ENCODE measurements at places on chromosomes 1 and 21.

GRCh38 chr1:181506563-181507353 lies 23.4 kb downstream of the CACNA1E start:
- no peak for DNase-seq

DNA sequence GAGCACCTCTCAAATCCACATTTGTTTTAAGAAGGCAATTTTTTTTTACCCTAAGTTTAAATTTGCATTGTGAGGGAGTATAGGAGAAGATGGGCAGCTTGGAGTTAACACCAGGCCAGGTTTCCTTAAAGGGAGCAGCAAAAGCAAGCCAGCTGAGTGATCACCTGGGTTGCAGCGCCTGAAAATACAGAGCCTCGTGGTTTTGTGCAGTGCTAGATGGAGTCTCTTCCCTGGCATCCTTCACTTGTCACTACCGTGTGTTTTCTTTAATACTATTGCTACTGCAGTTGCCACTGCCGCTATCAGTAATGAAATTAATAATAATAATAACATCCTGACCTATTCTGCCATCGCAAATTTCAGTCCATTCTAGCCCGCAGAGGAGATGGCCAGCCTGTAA lies 35.2 kb upstream of the VAV3 start:
- no peak for DNase-seq

DNA sequence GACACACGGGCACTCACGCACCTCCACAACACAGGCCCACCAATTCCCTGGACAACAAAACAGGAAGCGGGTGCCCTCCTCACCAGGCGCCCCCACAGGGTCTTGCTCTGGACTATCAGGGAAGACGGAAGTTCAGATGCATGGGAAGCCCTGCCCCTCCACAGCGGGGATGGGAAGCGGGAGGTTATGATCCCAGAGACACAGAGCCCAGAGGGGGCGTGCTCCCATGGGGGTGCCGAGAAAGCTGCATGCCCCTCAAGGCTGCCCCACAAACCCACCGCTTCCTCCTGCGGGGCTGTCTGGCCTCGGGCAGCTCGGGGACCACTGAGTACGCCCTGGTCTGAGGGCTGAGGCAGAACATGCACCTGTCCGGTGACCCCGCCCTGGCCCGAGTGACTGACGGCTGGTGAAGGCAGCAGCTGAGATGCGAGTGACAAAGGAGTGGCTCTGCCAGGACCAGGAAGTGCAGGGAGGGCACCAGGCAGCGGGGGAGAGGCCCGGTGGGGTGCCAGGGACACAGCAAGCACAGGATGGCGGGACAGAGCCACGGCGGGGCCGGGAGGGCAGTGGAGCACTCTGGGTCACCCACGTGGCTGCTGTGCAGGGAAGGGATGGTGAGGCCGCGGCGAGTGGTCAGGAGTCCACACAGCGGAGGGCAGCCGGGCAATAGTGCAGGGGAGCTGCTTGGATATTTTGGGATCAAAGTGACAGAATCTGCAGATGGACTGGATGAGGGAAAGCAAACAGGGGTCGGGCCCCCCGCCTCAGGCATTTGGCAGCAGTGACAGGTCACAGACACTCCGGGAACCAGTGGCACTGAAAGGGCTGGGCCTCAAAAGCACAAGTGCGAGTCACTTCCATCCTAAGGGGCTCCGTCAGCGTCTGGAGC lies 18.6 kb downstream of the NADK start:
- DNase-seq: no peak

- DNase-seq: no peak
These were observed 37.3 kb downstream of the OBSCN start for GRCh38 chr1:228245111-228245510.

DNA sequence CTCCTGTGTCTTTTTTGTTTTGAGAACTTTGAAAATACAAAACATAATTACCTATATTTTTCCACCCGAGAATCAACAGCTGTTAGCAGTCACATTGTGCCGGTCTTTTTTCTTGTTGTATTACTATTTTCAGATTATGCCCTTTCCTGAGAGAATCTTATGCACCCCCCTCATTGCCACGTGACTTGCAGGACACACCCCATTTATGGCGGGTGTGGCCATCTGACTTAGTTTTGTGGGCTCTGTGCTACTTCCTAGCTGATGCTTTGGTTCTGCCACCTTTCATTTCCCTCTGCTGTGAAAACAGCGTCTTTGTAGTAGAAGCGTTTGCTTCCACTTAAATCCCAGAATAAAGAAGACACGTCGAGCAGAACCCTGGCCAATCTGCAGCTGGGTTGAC lies 82.8 kb upstream of the SOX13 start:
- no peak for DNase-seq

- no peak for DNase-seq
These were observed 120.5 kb upstream of the KLHDC7A start for GRCh38 chr1:18360251-18360650.

DNA sequence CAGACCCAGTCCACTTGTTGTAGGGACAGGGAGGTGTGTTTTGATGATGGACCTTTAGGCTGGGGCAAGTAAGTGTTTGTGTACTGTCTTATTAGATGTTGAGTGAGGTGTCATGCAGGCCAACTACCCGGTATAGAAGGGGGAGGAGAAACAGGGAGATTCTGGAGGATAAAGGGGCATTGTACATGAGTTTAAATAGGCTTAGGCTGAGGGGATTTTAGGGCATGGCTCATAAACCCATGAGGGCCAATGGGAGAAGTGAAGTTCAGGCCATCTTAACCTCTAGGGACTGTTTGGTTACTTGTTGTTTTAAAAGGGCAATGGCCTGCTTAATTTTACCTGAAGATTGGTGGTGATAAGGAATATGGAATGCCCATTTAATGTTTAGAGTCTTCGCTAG lies 38.2 kb upstream of the PLA2G5 start:
- no peak for DNase-seq

DNA sequence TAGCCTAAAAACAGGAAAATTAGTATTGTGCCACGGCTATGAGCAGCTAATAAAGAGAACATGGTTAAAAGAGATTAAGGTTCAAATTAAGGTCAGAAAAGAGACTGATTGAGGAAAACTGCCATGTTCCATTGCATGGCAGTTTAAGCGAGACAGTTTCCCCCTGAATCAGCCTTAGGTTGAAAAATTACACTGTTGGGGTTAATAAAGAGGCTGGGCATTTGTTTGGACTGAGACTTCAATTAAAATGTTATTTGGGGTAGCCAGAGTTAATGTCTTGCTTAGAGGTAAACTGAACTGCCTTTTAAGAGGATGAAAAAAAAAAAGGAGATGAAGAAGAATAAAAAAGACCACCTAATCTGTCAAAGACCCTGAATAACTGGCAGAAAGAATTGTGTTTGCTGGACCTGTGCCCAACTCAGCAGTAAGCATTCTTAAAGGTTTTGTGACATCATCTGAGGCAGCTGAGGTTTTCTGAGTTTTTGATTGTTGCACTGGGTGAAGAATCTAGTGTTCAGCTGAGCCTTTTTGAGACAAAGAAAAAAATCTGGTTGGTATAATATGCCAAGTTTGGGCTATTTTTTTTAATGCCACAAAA lies 17.7 kb upstream of the PROX1 start:
- no peak for DNase-seq

DNA sequence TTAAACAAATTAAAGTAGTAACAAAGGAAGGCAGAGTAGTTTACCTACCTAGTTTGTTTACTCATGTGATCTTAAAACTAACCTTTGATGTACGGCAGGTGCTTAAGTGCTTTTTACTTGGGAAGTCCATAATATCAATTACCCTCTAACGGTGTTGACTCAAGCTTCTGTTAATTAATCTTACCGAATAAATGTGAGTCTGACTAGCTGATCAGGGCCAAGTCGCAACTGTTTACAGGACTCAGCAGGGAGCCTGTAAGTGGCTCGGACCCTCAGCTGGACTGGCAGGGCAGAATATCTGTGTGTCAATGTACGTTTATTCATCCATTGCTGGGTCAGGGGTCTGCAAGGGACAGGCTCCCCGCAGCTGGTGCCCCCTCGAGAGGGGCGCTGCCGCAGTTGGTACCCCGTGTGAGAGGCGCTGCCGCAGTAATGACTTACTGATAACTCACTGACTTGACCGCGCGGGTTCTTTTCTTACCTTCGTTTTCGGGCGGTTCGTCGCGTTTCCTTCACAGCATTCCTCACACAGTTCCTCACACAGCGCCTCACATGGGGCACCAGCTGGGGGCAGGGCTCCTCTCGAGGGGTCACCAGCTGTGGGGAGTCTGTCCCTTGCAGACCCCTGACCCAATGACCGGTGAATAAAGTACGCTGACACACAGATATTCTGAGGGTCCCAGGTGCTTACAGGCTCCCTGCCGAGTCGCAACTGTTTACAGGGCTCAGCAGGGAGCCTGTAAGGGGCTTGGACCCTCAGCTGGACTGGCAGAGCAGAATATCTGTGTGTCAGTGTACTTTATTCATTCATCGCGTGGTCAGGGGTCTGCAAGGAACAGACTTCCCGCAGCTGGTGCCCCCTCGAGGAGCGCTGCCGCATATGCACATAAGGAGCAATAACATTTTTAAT lies 3.0 kb downstream of the FMO1 start:
- peak; percentile 18 for DNase-seq

DNA sequence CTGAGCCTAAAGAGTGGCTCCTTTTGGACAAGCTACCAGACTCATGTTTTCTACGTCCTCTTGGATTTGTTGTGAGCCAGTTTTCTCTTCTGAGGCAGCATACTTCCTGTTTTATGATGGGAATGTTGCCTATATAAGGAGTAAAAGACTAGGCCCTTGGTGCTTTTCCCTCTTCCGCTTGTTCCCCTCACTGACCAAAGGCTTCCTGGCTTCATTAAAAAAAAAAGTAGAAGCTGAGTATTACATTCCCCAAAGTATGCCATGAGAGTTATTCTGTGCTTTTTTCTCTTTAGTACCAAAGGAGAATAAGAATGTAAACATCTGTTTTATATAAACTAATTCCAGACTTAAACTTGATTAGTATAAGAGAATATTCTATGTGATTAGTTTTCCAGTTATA lies 6.5 kb upstream of the HMCN1 start:
- no peak for DNase-seq

- DNase-seq: peak; percentile 31
These were observed at the start of gene CCDC181 for GRCh38 chr1:169427081-169427641. TSS of gene CCDC181 (minus strand) at chr1:169427474. CDS start at chr1:169424927, 2,547 bp downstream.

- DNase-seq: peak; percentile 24
These were observed 91.6 kb downstream of the LRRC8C start for GRCh38 chr1:89724369-89725010.

- no peak for DNase-seq
These were observed 59.5 kb downstream of the KLHDC7A start for GRCh38 chr1:18540136-18540765.

DNA sequence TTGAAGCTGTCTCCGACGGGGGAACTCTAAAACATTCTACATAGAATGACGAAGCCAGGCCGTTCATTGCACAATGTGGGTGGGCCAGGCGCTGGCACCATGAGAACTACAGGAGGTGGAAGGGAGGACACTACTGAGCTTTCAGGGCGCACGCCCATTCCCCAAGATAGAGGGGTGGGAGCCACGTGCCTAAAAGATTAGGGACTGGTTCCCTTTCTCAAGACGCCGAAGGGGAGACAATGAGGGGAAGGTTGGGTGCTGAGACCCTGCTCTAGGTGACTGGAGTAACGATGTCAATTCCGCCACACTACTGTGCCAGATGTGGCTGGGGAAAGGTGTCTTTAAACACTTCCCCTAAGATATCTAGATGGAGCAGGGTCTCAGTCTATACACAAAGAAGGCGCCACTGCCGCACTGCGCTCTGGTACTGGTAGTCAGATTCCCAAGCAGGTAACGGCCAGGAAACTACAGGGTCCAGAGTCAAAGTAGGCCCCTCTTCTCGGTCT lies 782 bp downstream of the CSDE1 start:
- no peak for DNase-seq

GRCh38 chr1:35539073-35539823 lies 18.0 kb downstream of the KIAA0319L start:
- DNase-seq: no peak

DNA sequence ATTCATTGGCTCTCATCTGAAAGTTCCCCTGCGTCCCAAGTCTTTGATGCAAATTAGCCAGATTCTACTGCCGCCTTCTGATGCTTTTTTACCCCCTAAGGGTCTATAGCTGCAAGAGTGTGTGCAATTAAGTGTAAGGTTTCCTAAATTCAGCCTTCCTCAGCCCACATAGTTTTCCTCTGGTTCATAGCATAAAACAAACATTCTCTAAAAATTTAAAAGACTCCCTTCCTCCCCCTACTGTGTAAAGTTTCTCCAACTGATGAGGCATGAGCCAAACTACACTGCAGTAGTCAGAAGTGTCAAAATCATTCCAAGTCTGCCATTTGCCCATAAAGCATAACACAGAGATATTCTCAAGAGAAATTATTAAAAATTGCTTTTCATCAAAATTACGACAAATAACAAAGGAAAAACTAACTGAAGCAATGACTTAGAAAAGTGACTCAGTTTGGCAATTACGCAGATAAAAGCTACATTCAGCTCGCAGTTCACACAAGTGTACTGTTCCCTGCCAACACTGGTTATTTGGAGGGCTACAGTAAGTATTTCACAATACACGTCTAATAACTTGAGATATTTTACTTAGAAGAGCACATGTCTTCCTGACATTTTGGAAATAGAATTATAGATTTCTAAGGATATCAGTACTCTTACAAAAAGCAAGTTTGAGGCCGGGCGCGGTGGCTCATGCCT lies 15.4 kb downstream of the KCNH1 start:
- DNase-seq: no peak

GRCh38 chr1:213331631-213332175 lies 280.7 kb downstream of the RPS6KC1 start:
- no peak for DNase-seq

- no peak for DNase-seq
These were observed 188.1 kb upstream of the RGS18 start for GRCh38 chr1:191970116-191970515.

DNA sequence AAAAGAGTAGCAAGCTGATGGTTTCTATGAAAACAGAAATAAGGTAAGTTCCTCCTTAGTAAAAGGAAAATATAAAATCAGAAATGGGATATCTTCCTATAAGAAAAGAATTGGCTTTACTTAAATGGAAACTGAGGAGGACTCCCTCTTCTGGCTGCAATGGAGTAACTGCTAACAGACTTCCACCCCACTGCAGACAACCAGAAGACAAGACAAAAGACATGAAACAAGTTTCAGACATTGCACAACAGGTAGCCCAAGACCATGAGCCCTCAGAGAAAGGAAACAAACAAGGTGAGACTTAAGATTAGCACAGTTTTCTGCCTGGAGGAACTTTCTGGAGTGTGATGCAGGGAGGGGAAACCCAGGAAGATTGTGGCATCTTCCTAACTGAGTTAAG lies 17.0 kb upstream of the OLFML2B start:
- DNase-seq: no peak

GRCh38 chr1:15758343-15758931 lies at the start of gene FBLIM1:
TSS of gene FBLIM1 (plus strand) at chr1:15758795. CDS start at chr1:15764984, 6,189 bp downstream.
- DNase-seq: no peak

GRCh38 chr21:44374601-44375280 lies 21.3 kb downstream of the TRPM2 start:
- DNase-seq: no peak

GRCh38 chr1:18015719-18016118 lies 91.9 kb upstream of the IGSF21 start:
- no peak for DNase-seq
